ENCODE measurements at places on chromosomes 6 and 20.
A peak's percentile ranks its signal among the peaks of the same experiment; 100 is the strongest.

DNA sequence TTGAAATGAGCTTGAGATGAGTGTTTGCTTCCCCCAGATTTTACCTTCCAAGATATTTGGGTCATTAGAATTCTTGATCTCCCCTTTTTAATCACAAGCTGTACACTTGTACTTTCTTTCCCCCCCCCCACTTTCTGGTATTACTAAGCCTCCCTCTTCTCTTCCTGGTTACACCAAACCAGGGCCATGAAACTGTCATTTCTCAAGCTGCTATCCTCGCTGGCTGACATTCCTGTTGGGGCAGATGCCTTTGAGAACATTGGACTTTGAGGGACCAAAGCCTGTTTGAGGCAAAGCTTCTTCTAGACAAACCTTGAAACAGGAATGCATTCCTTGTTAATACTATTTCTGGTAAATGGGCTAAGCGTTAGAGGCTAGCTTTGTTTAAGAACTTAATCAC, 32.3 kb upstream of the MAP3K7 start:
- DNase-seq: no peak

DNA sequence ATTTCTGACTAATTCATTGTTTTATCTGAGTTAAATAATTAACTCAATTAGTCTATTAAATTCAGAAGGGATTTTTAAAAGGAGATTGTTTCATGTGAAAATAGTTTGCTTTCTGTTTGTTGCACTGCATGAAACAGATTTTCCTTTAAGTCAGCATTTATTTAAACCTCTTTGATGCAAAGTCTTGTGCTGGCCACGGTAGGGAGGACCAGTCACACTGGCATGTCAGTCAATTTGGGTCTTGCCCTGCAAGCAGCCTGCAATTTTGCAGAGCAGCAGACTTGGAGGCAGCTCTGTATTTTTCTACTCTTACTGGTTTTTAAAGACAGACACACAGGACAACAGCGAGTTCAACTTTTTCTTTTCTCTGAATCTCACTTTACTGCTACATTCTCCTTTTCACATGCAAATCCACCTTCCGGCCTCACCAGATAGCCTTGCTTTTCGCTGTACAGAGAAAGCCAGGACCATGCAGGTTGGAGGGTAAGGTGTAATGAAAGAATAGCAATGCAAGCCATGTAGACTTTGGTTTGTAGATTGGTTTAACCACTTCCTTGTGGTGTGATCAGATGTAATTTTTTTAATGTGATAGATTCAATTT, 689.9 kb upstream of the AGPAT4 start:
- DNase-seq: no peak

- DNase-seq: no peak
Measured at GRCh38 chr6:47070461-47070860, 28.3 kb upstream of the ADGRF1 start.

DNA sequence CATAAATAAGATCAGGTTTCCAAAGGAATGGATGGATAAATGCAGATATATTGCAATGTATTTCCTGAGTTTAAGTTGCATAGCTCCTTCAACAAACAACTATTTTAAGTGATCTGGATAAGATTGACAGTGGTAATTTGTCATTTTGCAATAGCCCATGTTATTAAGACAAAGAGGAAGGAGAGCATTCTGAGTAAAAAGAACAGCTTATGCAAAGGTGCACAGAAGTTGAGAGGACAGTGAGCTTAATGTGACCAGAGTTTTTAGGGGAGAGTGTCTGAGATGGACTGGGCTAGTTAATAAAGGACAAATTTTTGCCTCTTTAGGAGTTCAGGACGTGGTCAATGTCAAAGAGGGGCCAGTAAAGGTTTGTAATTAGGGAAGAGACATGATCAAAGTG, 48.8 kb upstream of the FBXO30 start:
- no peak for DNase-seq

- DNase-seq: peak; percentile 84
Measured at GRCh38 chr6:111427341-111428116, 55.5 kb downstream of the REV3L start.

- peak; percentile 74 for DNase-seq
Measured at GRCh38 chr6:147651249-147652063, 143.0 kb downstream of the SAMD5 start.

Data from EH (cell line).